ENCODE measurements at places on chromosomes 7 and 10.

DNA sequence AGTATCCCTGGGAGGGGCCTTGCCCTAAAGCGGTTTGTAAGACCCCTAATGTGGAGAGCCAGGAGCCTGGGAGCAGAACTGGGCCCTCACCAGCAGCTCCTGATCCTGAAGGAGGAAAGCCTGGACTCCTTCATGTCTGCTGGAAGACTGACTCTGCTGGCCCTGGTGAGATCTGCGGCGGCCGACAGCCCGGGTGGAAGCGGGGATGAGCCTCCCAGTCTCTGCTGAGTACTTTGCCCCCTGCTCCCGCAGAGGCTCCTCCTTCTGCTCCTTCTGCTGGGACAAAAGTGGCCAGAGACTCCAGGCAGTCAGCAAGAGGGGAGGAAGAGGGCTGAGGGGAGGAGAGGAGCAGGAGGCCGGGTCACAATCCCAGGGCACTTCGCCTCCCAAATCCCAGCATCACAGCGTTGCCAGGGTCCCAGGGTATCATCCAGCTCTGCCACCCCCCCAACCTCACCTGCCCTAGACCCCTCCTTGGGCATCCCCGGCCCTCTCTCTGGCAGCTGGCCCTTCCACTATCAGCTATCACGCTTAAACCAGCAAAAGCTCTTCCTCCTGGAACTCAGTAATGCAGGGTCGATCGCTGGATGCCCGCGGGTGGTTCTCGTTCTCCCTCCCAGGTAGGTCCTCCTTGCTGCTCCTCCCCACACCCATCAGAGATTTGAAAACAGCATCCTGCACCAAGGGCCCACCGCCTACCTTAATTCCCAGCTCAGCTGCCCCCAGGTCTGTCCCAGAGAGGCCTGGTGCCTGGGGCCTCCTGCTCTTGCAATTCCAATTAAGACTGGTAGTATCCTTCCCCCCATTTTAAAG, 7.9 kb downstream of the TBATA start:
- DNase-seq = no peak

- DNase-seq = no peak
These were observed 222.1 kb upstream of the FAM3C start for GRCh38 chr7:121618182-121618581.

- DNase-seq = no peak
These were observed 247.9 kb downstream of the BAMBI start for GRCh38 chr10:28925121-28925663.

DNA sequence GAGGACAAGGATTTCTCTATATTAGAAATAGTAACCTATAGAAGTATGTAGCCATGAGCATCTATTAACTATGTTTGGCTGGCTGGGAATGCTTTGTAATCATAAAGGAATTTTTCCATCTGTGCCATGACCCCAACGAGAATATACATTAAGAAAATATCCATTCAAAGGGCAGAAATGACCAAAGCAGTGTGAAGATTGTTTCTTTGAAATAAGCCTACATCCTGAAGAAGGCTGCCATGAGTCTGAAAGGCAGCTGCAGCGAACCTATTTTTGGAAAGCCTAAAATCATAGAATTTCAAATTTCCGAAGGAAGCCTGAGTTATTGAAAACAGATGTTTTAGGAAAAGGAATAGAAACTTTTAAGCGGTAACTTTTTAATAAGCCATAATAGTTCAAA, 244.2 kb upstream of the FOXK1 start:
- DNase-seq = no peak

GRCh38 chr10:10828623-10829022, 189.0 kb upstream of the CELF2 start:
- DNase-seq = no peak

DNA sequence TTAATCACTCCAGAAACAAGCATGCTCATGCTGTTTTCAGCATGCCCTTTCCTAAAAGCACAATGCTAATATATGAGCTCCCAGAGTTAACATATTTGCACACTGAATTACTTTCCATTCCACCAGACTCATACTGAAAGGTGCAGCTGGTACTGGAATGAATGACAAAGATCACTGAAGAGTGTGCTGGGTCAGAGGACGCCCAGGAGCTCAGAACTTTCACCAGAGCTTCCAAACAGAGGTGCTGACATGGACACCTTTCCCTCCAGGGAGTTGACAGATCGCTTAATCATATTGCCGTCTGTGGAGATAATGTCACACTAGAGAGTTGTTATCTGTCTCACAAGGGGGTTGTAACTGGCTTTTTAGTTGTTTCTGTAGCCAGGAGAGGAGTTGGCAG, 292.9 kb downstream of the LHFPL3 start:
- DNase-seq = no peak

GRCh38 chr7:79988653-79989052, 146.0 kb upstream of the GNAI1 start:
- no peak for DNase-seq

DNA sequence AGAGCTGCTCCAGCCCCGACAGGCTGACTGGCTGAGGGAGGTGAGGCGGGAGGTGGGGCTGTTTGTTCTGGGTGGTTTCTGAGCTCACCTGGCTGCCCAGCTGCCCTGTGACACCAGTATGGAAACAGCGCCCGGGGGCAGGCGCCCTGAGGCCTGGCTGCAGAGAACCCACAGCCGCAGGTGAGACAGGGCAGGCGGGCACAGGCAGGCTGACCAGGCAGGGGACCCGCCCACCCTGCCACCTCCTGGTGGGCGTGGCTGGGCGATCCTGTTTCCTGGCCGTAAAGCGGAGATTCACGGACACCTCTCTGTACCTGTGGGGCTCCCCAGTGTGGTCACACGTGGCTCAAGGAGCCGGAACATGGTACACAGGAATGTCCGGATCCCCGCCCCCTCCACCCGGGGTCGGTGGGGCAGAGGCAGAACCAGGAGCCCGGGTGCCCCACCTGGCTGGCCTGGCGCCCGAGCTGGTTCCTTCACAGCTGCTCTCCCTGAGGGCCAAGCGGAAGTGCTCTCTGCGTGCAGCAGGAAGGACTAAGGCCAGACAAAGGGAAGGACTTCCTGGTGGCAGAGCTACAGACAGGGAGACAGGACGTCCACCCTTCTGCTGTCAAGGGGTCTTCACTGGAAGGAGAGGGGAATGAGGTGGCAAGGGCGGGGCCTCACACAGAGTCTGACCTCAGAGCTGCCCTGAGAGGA, 3.9 kb downstream of the MICALL2 start:
- DNase-seq = no peak

Data from smooth muscle cell of the brain vasculature (primary cell).